ENCODE measurements at places on chromosomes 6 and 20.

GRCh38 chr6:105112577-105112976, 67.2 kb downstream of the POPDC3 start:
- no peak for DNase-seq

DNA sequence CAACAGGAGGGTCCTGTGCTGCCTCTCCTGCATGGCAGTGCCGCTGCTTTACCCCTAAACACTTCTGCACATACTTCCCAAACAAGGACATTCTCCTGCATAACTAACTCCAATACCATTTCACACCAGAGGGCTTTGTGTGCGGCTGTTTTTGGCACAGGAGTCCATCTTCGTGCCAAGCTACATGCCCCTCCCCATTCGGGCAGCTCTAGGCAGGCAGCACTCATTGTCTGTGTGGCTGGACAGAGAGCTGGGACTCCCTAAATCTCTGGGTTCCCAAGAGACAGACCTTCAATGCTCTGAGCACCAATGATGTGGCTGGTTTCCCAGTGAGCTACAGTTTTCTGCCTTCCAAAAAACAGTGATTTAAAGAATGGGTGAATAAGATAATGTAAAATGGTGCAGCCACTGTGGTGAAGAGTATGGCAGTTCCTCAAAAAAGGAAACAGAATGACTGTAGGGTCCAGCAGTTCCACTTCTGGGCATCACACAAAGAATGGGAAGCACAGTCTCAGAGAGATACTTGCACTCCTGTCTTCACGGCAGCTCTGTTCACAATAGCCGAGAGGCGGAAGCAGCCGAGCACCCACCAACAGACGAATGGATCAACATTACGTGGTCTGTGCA, 80.3 kb upstream of the DUSP22 start:
- no peak for DNase-seq

- no peak for DNase-seq
These were observed 173.6 kb upstream of the SGK1 start for GRCh38 chr6:134491477-134491876.

DNA sequence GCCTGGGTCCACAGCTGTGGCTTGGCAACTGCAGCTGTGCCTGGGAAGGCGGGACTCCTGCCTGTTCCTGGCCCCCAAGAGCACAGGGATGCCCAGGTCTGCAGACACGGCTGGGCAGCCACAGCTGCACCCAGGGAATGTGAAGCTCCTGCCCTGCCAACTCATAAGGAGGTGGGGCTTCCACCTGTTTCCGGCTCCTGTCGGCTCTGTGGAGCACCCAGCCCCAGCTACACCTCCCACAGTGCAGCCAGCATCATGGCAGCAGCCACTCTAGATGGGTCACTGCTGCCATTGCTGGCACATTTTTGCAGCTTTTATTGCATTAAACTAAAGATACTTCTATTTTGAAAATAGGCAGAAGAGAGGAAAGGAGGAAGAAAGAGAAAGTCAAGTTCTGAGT, 207.9 kb downstream of the SAMD5 start:
- no peak for DNase-seq

DNA sequence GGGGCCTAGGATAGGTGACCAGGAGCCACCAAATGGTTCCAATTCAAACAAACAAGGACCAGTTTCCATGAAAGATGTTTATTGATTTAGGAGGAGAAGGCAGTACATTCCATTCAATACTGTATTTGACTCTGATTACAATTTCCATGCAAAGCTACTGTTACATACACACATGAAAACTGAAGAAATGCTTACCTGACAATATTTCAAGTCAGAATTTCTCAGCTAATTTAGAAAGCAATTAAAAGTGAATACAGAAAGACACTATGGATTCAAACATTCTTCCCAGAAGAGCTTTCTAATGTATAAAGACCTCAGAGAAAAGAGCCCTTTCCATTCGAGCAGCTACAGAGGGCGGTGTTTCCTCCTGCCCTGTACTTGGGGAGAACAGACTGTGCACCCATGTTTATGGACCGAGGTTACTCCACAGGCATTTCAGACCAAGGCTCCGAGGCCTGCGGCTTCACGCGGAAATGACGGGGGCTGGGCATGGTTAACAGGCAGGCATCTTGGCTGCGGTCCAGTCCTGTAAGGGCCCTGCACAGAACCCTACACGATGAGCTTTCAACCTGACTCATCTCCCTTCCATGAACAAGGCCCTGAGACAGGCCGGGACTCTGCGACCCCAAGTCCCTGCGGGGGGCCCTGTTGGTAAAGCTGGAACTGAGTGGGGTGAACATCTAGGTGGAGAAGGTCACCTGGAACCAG, 25.7 kb upstream of the TCFL5 start:
- DNase-seq = peak; percentile 66

GRCh38 chr6:40249935-40250334, 315.7 kb upstream of the MOCS1 start:
- DNase-seq = no peak

DNA sequence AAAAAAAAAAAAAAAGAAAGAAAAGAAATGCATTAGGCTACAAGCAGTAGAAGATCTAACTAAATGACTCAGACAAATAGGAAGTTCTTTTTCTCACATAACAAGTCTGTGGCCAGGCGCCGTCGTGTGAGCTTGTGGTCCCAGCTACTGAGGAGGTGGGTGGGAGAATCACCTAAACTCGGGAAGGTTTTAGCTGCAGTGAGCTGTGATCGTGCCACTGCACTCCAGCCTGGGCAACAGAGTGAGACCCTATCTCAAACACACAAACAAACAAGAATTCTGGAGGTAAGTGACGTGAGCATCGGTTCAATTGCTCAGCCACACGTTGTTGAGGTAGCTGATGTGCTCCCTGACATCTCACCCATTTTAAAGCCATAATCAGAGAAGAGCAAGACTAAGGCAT, 37.9 kb upstream of the SLC23A2 start:
- DNase-seq = no peak

DNA sequence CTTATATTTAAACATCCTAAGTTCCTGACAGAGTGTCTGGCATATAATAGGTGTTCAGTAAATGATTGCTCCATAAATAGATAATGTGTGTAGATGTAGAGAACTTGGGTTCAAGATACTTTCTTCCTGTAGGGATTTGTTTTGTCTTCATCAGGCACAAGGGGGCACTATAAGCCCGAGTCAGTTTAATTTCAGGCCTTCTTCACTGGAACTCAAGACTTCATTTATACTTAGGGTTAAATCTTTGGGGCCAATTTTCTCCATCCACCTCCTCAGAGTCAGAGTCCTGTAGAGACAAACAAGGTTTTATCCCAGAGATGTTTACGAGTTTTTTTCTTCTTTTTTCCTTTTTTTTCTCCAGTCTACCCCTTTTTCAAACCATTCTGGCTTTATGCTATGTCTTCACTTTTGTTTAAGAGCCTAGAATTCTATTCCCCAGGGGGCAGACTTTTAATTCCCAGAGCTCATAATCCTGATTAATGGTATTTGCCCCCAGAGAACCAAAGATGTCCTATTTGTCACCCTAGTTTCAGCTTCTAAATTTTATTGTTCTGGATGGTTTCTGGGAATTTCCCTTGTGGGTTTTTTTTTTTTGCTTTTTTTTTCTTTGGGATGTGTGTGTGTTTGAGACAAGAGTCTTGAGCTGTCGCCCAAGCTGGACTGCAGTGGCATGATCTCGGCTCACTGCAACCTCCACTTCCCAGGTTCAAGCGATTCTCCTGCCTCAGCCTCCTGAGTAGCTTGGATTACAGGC, 88.4 kb downstream of the HFE start:
- DNase-seq = no peak

- DNase-seq = no peak
These were observed 14.3 kb upstream of the TSBP1 start for GRCh38 chr6:32386040-32386439.

DNA sequence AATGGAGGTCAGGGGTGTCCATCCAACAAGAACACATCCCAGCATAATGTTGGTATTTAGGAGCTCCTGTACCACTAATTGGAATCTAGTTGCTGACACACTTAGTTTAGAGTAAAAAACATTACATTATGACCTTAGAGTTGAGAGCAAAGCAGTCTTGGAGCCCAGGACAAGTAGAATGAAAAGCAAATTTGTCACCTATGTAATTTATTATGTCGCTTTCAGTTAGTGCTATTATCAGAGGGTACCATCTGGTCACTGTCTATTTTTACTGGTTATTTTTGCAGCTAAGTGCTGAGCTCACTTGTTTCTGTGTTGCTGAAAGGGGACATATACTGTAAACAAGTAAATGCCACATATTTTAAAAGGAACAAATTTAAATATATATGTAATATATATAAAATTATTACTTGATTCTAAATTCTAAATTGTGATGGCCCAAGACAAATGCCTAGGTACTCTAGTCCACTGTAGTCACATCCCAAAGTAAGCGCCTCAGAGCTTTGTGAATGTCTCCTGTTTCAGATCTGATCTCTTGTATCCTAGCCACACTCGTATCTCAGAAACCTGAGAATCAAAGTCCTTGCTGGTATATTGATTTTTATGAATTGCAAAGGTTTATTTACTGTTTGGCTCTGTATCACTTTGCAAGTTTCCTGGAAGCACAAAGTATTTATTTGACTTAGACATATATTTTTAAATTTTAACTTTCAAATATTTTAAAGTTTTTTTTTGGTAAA, 148.6 kb upstream of the MAN1A1 start:
- no peak for DNase-seq

GRCh38 chr20:8535403-8536261, 403.6 kb downstream of the PLCB1 start:
- no peak for DNase-seq

GRCh38 chr6:70072540-70073179, 206.3 kb downstream of the COL19A1 start:
- no peak for DNase-seq

DNA sequence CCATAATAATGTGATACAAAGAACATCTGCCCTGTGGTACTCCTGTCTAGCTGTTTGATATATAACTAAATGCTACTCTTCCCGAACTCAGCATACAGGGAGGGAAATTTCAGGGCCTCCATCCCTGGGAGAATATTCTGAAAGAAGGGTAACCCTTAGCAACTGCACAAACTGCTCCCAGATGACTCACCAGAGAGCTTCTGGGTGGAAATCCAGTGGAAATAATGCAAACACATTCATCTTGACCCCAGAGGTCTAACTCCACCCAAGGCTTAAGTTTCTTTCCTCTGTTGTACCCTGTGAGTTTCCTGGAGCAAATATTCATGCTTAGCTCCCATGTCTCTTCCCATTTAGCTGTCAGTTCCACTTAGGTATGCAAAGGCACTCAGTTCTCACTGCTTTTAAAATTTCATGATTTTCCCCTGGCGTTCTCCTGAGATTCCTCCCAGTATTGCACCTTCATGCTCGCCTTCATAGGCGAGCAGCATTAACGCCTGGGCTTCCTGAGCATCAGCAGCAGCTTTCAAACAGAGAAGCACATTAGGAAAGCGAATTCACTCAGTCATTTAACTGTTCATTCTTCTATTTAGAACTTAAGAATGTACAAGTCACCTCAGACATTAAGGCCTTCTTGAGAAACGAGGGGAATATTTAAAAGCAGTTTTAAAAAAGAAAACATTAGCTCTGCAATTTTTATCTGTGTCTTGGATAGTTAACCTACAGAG, 43.8 kb upstream of the LAMA4 start:
- DNase-seq = no peak

DNA sequence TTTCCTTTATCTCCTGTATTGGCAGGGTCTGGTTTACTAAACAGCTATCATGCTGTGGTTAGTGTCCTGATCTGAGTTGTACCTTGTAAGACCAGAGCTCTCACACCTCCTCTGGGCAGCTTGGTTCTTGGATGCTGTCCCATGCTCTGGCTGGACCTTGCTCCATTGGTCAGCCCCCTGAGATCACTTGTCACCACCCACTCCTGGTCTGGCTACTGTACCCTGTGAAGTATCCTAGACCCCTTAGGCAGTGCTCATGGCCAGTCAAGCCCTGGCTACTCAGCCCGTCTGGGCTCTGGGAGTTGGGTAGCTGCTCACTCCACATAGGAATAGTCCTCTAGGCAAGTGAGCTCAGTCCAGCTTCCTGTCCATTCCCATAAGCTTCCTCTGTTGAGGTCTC, 31.1 kb downstream of the ADGRF4 start:
- DNase-seq = no peak

DNA sequence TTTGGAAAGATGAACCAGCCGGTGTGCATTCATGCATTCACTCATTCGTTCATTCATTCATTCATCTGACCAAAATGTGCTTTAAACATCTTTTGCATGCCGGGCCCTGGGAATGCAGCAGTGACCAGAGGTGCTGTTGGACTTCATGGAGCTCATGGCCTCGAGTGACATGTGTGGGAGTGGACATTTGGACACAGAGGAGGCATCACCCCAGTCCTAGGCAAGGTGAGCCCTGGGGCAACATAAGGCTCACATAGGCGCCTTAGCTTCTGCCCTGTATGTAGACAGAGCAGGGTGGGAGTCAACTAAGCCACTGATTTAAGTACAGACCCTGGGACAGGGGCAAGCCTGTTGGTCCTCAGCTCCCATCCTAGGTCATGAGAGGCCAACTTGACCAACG, 71.6 kb downstream of the STK35 start:
- DNase-seq = no peak

GRCh38 chr20:35299780-35300179, 7.6 kb upstream of the FAM83C start:
- no peak for DNase-seq

- no peak for DNase-seq
These were observed 29.5 kb downstream of the MTHFD1L start for GRCh38 chr6:150894935-150895552.

DNA sequence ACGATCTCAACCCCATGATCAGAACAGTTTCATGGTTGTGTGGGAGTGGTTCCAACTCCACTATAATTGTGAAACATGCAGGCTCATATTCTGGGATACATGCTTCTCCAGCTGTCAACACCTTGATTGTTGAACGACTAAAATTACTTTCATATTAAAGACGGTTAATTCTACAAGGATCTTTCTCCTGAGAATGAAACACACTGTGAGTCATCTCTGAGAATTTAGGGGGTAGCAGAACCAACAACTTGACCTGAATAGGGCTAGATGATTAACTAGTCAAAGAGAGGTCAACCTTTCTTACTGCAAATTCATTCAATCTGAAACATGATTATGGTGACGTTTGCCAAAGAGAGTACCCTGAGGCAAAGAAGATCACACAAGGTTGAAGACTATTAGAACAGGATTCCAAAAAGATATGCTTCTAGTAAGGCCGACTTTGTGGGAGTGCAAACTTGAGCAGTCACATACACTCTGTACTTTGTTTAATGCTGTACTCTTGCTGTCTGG, 175.2 kb upstream of the CITED2 start:
- DNase-seq = no peak

- DNase-seq = peak; percentile 46
These were observed 140.5 kb upstream of the ATXN1 start for GRCh38 chr6:16901782-16902181.

- no peak for DNase-seq
These were observed 335.7 kb upstream of the HSF2 start for GRCh38 chr6:122063761-122064160.
